Activated T-helper 17 cell treated with anti-CD3 and anti-CD28 coated beads, Interleukin-2, amount 50 U/mL, for 72 hours (primary cell): ENCODE measurements at places on chromosomes 2 and 18. TPM values are rescaled to one million over a fixed set of nuclear protein-coding genes. Genes with fewer than 3 reads are reported as not detected.

- peaks cover 61% of the 10 kb centered on the region for H3K36me3 ChIP-seq
- no peaks in the 10 kb centered on the region for H3K27me3 ChIP-seq
- H3K4me1 ChIP-seq = peaks cover 17% of the 10 kb centered on the region
- no peak for ATAC-seq
Observed at GRCh38 chr2:12741380-12741779, 24.6 kb downstream of the TRIB2 start.

- no peaks in the 10 kb centered on the region for H3K36me3 ChIP-seq
- H3K4me1 ChIP-seq = no peaks in the 10 kb centered on the region
- peaks cover 31% of the 10 kb centered on the region for H3K27me3 ChIP-seq
- H3K27ac ChIP-seq = no peak overlapping the region
Observed at GRCh38 chr18:70288171-70288850, 534 bp upstream of the SOCS6 start.

Gene GPR45
- not detected for total RNA-seq

GRCh38 chr2:158099716-158100115, 2.0 kb upstream of the UPP2 start:
- H3K27ac ChIP-seq = no peak overlapping the region
- H3K4me1 ChIP-seq = no peaks in the 10 kb centered on the region
- H3K4me3 ChIP-seq = no peak overlapping the region

DNA sequence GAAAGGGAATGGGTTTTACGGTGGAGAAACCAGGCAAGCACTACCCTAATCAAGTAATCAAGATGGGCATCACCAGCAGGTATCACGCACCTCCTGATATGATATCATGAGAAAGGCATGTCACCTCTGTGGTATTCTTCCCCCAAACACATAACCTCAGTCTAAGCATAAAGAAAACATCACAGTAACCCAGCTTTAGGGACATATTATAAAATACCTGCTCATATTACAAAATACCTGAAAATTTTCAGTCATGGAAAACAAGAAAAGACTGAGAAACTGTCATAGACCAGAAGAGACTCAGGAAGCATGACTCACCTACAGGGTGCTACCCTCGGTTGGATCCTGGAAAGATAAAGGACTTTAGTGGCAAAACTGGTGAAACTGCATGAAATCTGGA, 30.5 kb downstream of the GCKR start:
- no peaks in the 10 kb centered on the region for H3K4me1 ChIP-seq
- H3K27ac ChIP-seq = no peak overlapping the region
- H3K27me3 ChIP-seq = peaks cover 15% of the 10 kb centered on the region
- ATAC-seq = peak; percentile 24
- no peaks in the 10 kb centered on the region for H3K36me3 ChIP-seq

DNA sequence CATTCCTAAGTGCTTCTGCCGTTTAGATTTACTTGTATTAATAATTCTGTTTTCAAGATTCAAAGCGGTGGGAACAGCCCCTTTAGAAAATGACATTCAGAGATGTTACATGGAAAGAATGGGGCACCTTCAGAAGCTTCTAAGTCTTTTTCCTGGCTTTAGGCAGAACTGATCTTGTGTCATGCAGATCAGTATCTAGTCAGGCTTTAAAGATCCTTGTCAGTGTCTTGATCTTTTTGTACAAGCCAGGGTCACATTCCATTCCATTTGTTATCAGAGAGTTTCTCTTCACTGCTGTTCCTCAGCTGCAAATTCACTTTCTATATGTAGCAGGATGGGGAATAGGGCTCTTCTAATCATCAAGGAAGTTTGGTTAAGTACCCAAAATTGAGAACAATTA, 275.3 kb downstream of the DCC start:
- ATAC-seq = no peak
- no peaks in the 10 kb centered on the region for H3K27me3 ChIP-seq
- H3K4me1 ChIP-seq = no peaks in the 10 kb centered on the region
- H3K27ac ChIP-seq = no peak overlapping the region
- no peak overlapping the region for H3K4me3 ChIP-seq
- H3K36me3 ChIP-seq = no peaks in the 10 kb centered on the region

Gene MYO3B
- 0.79 TPM for total RNA-seq

Gene MOGAT1
- total RNA-seq = not detected

Gene SEC11C
- total RNA-seq = 87.8 TPM

DNA sequence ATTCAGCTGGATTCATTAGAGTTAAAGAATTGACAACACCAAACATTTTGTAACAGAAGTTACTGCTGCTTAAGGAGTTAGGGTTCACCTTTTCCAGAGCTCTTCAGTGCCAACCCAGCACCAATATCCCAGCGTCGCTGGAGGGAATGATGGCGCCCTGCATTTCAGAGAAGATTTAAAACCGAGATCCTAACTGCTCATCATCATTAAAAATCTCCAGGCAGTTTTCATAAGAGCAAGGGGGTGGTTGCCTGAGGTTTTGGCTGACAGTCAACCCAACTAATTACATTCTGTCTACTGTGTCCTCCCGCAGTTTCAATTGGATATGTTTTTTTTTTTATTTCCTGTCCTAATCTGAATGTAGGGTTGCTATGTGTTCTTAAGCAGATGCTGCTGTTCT, 509.6 kb upstream of the TCF4 start:
- H3K36me3 ChIP-seq = no peaks in the 10 kb centered on the region
- H3K27ac ChIP-seq = no peak overlapping the region
- no peaks in the 10 kb centered on the region for H3K27me3 ChIP-seq

DNA sequence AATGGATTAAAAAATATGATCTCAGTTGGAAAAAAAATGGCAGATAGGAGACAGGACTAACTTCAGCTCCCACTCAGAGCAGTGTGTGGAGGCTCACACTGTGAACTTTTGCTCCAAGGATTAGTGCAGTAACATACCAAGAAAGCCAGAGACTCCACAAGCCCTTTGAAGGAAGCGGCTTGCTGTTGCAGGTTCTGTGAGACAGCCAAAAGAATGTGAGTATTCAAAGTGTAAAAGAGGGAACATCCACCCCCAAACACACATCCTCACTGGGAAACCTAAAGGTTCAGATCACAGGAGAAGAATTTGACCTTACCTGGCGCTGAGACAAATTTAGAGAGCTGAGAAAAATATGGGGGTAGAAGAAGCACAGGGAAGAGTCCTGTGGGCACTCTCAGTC, 77.5 kb downstream of the FAM171B start:
- H3K4me1 ChIP-seq = no peaks in the 10 kb centered on the region
- H3K27me3 ChIP-seq = peaks cover 12% of the 10 kb centered on the region
- ATAC-seq = no peak

DNA sequence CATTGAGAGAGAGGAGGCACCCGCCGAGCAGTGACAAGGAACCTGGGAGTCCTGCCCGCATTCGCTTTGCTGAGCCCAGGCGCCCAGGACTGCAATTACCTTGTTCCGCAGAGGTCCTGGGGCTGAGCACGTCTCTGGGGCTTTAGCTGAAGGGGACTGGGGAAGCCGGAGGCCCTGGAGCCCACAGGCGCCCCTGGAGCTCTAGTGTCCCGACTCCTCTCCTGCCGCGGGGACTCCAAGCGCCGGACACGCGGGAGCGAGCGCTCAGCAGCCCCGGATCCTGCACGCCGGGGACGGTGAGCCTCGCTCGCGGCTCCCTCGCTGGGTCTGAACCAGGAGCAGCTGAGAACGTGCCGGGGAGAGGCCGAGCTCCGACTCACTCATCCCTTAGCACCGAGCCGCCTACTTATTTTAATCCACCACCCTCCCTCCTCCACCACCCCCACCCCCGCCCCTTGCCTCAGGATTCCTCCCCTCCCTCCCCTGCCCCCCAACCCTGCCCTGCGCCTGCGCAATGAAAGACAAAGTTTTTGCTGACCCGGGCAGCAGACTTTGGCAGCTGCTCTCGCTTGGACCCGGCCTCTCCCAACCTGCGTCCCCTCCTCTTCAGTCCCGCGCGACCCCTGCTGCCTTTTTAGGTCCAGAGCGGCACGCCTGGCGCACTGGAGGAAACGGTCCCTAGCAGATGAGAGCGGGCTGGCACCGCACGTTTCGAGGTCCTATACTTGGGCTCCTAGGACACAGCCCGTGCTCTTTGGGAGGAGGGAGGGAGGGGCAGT, at the start of gene OSR1:
Gene OSR1 (minus strand): TSS at position 382 of the 779 bp plus-strand sequence. CDS start 4,818 bp downstream, outside the sequence.
- H3K36me3 ChIP-seq = no peaks in the 10 kb centered on the region
- H3K27me3 ChIP-seq = peaks cover 69% of the 10 kb centered on the region
- no peak within 1 kb of the TSS for H3K27ac ChIP-seq
- peaks cover 10% of the 10 kb centered on the region for H3K4me1 ChIP-seq
- peak within 1 kb of the TSS; percentile 50 for H3K4me3 ChIP-seq
- ATAC-seq = peak; percentile 32

GRCh38 chr2:235986361-235986760, 181.8 kb downstream of the GBX2 start:
- no peak overlapping the region for H3K4me3 ChIP-seq
- no peaks in the 10 kb centered on the region for H3K36me3 ChIP-seq
- H3K4me1 ChIP-seq = no peaks in the 10 kb centered on the region
- no peak overlapping the region for H3K27ac ChIP-seq

GRCh38 chr2:112133344-112133743, 4.8 kb upstream of the FBLN7 start:
- H3K27ac ChIP-seq = no peak overlapping the region
- H3K4me3 ChIP-seq = no peak overlapping the region
- no peaks in the 10 kb centered on the region for H3K4me1 ChIP-seq
- no peaks in the 10 kb centered on the region for H3K36me3 ChIP-seq

Gene HOXD13
- total RNA-seq = not detected

Gene KLHL29
- total RNA-seq = 0.26 TPM

GRCh38 chr2:40370007-40370395, 81.9 kb downstream of the SLC8A1 start:
- ATAC-seq = no peak
- no peak overlapping the region for H3K27ac ChIP-seq
- H3K36me3 ChIP-seq = no peaks in the 10 kb centered on the region
- no peaks in the 10 kb centered on the region for H3K27me3 ChIP-seq

- peaks cover 14% of the 10 kb centered on the region for H3K27me3 ChIP-seq
- H3K4me3 ChIP-seq = peak overlapping the region; percentile 76
- peak; percentile 49 for ATAC-seq
- H3K4me1 ChIP-seq = peaks cover 33% of the 10 kb centered on the region
Observed at GRCh38 chr2:230942920-230943896, 18.2 kb upstream of the GPR55 start.

Gene KCNG2
- not detected for total RNA-seq

DNA sequence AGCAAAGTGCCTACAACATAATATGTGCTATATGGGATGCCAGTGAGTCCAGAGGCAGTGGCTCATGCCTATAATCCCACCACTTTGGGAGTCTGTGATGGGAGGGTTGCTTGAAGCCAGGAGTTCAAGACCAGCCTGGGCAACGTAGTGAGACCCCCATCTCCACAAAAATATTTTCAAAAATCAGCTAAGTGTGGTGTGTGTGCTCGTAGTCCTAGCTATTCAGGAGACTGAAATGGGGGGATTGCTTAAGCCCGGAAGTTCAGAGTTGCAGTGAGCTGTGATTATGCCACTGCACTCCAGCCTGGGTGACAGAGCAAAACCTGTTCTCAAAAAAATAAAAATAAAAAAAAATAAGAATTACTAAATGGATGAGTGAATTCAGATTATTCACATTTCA, 23.4 kb downstream of the OTX1 start:
- H3K4me3 ChIP-seq = no peak overlapping the region
- no peaks in the 10 kb centered on the region for H3K4me1 ChIP-seq
- H3K36me3 ChIP-seq = no peaks in the 10 kb centered on the region
- no peak for ATAC-seq
- H3K27me3 ChIP-seq = peaks cover 13% of the 10 kb centered on the region
- no peak overlapping the region for H3K27ac ChIP-seq

DNA sequence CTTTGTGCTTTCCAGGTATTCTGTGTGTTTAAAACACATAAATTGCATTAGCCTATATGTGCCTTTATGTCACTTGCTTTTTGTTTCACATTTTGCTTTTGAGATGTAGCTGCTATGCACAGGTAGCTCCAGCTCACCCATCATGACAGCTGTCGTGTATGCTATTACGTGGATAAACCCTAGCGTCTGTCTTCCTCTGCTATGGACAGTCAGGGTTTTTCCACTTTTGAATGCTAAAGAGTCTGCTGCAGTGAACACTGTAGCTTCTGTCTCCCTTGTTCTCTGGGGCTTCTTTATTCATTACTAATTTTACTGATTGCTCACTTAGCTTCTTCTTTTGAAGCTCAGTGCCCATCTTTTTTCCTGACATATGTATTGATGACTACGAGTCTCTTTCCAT, 24.7 kb upstream of the MBP start:
- ATAC-seq = no peak
- H3K4me1 ChIP-seq = no peaks in the 10 kb centered on the region
- H3K4me3 ChIP-seq = no peak overlapping the region
- H3K27ac ChIP-seq = no peak overlapping the region
- H3K27me3 ChIP-seq = no peaks in the 10 kb centered on the region

- H3K27ac ChIP-seq = peak overlapping the region; percentile 63
- peak overlapping the region; percentile 76 for H3K4me3 ChIP-seq
- no peaks in the 10 kb centered on the region for H3K27me3 ChIP-seq
Observed at GRCh38 chr2:196274387-196274809, 103.0 kb upstream of the STK17B start.

DNA sequence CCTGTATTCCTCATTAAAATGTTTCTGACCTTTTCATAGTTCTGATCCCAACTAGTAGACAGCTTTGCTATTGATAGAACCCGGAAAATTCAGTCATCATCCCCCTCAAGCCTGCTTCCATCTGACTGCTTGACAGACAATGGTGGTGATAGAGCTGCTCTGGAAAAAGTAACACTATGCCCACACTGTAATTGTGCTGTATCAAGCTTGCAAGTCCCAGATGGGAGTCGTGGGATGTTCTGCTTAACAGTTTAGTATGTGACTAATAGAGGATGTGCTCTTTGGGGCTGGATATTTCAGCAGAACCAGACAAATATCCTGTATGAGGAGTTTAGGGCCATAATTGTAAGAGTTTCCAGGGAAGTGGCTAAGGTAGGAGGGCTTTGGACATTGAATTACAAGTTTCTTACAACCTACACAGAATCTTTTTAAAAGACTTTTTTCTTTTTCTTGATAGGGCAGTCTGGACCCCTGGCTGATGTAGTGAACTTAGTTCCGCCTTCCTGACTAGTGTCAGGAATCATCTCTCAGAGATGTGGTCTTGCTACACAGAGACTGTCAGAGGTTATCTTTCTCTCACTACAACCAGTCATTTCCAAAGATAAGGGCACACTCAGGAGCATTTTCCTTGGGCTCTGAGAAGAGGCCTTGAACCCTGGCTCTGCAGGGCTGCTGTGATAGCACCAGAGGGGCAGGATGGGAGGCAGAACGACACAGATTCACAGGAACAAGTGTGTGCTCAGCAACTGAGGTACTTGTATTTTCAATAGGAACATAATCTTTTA, 158.0 kb upstream of the RBMS1 start:
- peak overlapping the region; percentile 53 for H3K27ac ChIP-seq
- peak overlapping the region; percentile 49 for H3K4me3 ChIP-seq
- H3K27me3 ChIP-seq = peaks cover 6% of the 10 kb centered on the region
- peak; percentile 20 for ATAC-seq

Gene IKZF2
- total RNA-seq = 12.4 TPM

GRCh38 chr18:74440808-74441427, 16.2 kb downstream of the DIPK1C start:
- H3K4me3 ChIP-seq = no peak overlapping the region
- peaks cover 3% of the 10 kb centered on the region for H3K27me3 ChIP-seq
- no peaks in the 10 kb centered on the region for H3K36me3 ChIP-seq
- H3K27ac ChIP-seq = no peak overlapping the region
- H3K4me1 ChIP-seq = no peaks in the 10 kb centered on the region

GRCh38 chr2:16958266-16958665, 292.6 kb upstream of the CYRIA start:
- no peaks in the 10 kb centered on the region for H3K27me3 ChIP-seq
- no peak for ATAC-seq
- H3K27ac ChIP-seq = no peak overlapping the region
- H3K4me3 ChIP-seq = no peak overlapping the region

- no peak overlapping the region for H3K27ac ChIP-seq
- peaks cover 2% of the 10 kb centered on the region for H3K27me3 ChIP-seq
- no peak for ATAC-seq
- no peak overlapping the region for H3K4me3 ChIP-seq
- H3K4me1 ChIP-seq = peaks cover 6% of the 10 kb centered on the region
- H3K36me3 ChIP-seq = no peaks in the 10 kb centered on the region
Observed at GRCh38 chr2:128626760-128627511, 308.3 kb upstream of the HS6ST1 start.
